Stimulated activated CD8-positive, alpha-beta memory T cell treated with anti-CD3 and anti-CD28 coated beads, Interleukin-4, amount 100 ng/mL, for 1 hour (primary cell): ENCODE measurements at places on chromosomes 3 and 15.

DNA sequence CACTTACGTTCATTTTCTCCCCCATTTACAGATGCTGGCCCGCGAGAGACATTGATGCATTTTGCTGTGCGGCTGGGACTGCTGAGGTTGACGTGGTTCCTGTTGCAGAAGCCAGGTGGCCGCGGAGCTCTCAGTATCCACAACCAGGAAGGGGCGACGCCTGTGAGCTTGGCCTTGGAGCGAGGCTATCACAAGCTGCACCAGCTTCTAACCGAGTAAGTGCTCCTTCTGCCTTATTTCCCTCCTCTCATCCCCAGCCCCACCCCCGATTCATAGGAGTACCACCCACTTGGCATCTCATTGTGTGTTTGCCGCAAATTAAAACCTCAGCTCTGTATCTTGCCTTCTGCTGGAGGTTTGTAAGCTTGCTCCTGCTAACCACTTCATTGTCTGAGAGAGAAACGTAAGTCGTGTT is 163.3 kb downstream of the AKAP13 start:
- DNase-seq = peak; percentile 1

GRCh38 chr3:78645628-78646310 is 1122.0 kb downstream of the ROBO1 start:
- no peak for DNase-seq

GRCh38 chr15:73573037-73573436 is 60.2 kb downstream of the NPTN start:
- DNase-seq = no peak

DNA sequence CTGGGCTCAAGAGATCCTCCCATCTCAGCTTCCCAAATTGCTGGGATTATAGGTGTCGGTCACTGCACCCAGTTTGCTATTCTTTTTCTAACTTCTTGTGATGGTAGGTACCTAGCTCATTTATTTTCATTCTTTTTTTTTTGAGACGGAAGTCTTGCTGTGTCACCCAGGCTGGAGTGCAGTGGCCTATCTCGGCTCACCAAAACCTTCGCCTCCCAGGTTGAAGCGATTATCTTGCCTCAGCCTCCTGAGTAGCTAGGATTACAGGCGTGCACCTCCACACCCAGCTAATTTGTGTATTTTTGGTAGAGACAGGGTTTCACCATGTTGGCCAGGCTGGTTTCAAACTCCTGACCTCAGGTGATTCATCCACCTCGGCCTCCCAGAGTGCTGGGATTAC is 30.1 kb upstream of the RAD51 start:
- DNase-seq = no peak

DNA sequence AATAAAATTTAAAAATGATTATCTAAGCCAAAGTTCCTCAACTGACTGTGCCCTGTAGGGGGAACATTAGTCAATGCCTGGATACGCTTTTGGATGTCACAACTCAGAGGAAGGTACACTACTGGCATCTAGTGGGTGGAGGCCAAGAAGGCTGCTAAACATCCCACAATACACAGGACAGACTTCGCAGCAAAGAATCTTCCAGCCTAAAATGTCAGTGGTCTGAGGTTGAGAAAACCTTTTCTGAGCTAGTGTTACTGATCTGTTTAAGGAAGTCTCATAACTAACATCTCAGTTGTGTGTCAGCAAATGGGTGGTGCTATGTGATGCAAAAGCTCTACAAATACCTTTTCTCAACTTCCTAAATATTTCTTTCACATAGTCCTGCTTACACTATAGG is 20.9 kb upstream of the LDHAL6B start:
- DNase-seq = no peak

DNA sequence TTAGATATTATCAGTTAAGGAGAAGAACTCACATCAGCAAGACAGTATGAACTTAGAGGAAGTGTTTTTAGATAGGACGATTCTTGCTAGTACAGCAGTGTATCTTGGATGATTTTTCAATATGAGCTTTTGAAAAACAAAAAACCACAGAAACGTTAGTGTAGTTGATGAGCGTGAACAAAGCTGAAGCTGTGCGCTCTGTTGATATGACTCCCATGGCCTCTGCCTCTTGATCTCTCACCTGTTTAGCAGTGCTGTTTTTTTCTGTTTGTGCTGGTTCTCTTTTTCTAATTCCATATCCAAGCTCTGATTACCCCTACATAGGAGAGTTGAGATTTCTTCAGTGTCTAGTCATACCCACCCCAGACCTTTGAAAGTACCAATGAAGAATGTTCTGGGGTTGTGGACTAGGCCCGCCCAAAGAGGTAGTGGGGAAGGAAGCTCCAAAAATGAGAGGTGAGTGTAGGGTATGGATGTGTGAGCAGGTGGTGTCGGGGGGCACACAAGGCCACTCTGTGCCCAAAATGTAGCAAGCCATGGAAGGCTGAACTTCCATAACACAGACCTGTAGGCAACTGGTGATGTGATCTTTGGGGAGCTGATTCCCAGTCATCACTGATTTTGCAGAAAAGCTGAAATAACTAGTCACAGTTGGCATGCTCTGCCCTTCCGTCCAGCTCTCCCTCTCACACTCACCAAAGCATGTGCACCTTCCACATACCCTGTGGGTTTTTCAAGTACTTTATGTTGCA is 20.0 kb upstream of the CMTM7 start:
- DNase-seq = no peak

- no peak for DNase-seq
These were observed 574.0 kb downstream of the NTRK3 start for GRCh38 chr15:87682527-87682926.

- DNase-seq = no peak
These were observed 3.6 kb upstream of the EEFSEC start for GRCh38 chr3:128149650-128150049.

GRCh38 chr3:71206305-71207165 is 377.0 kb downstream of the FOXP1 start:
- DNase-seq = no peak

DNA sequence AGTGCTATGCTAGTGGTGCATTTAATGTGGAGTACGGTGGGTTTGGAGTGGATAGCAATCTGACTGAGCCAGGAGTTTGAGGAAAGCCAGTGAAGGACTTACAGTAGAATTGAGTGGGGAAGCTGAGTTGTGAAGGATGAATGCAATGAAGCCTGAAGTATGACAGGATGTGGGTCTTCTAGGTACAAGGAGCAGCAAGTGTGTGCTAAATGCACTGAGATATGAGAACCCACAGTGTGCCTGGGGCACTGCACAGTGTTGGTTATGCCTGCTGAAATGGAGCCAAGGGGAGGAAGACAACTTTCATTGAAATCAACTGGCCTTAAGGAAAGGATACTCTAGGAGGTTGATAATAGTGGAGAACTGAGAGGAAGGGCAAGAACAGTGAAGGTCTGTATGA is 105.5 kb upstream of the MRPL3 start:
- no peak for DNase-seq

DNA sequence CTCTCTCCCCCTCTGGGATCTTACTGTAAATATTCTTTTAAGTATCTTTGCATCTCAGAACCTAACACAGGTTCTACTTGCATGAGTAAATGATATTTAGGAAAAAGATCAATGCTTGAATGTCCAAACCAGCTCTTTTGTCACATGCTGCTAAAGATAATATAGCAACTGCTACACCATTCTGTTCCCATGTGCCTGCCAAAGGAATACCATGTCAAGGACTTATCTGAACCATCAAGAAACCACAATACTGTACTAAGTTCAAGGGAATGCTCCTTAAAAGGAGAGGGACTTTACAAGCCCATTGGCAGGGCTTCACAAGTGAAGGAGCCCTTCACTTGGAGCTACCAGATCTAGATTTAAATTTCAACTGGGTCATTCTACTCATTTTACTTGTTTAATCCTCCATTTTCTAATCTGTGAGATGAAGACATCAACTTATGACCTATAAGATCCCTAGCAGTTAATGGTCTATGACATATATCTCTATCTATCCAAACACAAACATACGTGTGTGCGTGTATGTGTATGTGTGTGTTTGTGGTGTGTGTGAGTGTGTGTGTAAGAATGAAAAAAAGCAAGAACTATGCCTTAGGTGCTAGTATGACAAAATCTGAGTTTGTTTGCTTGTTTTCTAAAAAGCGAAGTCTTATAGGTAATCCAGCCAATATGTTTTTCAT is 13.0 kb upstream of the SEC62 start:
- DNase-seq = no peak

GRCh38 chr3:183178512-183178832 is 15.9 kb upstream of the LAMP3 start:
- DNase-seq = no peak

- no peak for DNase-seq
These were observed 1700.3 kb downstream of the OTOL1 start for GRCh38 chr3:163196815-163197374.

- DNase-seq = no peak
These were observed 64.4 kb upstream of the FLNB start for GRCh38 chr3:57943525-57944495.

DNA sequence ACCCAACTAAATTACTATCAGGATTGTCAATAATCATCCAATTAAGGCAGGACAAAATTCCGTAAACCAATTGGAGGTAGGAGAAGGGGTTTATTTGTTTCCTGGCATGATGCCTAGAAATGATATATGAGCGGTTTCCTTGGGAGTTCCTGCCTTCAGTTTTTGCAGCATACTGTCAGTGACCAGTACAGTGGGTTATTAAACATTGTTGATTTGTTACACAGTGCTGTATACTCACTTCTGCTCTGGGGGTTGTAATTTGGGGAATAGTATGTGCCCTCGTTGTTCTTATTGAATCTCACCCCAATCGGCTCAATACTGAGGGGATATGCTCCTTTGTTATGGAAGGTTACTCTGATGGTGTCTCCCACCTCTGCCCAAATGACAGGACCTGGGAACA is 22.2 kb downstream of the CP start:
- DNase-seq = no peak

- DNase-seq = no peak
These were observed 216.8 kb downstream of the RSL24D1 start for GRCh38 chr15:54979964-54980363.

- DNase-seq = no peak
These were observed 83.6 kb upstream of the TSEN2 start for GRCh38 chr3:12400616-12401194.

GRCh38 chr3:140522653-140523380 is 155.0 kb upstream of the TRIM42 start:
- no peak for DNase-seq

GRCh38 chr3:186653080-186653707 is 12.6 kb upstream of the HRG start:
- DNase-seq = no peak

DNA sequence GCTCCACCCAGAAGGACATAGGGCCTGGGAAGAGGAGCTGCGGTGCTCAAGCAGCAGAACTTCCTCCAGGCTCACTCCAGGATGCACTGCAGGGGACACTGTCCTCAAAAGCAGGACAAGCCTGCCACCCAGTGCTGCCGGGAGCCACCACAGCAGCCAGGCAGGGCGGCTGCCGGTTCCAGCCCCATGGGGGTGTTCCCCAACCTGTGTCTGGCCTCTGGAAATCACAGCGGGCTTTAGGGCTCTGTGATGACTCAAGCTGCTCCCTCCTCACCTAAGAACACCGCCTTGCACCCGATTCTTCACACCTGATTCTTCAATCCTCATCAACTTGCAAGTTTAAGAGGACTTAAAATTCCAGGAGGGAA is 71.9 kb upstream of the SLC6A11 start:
- no peak for DNase-seq

- DNase-seq = no peak
These were observed 13.0 kb downstream of the GPR160 start for GRCh38 chr3:170050753-170051152.

DNA sequence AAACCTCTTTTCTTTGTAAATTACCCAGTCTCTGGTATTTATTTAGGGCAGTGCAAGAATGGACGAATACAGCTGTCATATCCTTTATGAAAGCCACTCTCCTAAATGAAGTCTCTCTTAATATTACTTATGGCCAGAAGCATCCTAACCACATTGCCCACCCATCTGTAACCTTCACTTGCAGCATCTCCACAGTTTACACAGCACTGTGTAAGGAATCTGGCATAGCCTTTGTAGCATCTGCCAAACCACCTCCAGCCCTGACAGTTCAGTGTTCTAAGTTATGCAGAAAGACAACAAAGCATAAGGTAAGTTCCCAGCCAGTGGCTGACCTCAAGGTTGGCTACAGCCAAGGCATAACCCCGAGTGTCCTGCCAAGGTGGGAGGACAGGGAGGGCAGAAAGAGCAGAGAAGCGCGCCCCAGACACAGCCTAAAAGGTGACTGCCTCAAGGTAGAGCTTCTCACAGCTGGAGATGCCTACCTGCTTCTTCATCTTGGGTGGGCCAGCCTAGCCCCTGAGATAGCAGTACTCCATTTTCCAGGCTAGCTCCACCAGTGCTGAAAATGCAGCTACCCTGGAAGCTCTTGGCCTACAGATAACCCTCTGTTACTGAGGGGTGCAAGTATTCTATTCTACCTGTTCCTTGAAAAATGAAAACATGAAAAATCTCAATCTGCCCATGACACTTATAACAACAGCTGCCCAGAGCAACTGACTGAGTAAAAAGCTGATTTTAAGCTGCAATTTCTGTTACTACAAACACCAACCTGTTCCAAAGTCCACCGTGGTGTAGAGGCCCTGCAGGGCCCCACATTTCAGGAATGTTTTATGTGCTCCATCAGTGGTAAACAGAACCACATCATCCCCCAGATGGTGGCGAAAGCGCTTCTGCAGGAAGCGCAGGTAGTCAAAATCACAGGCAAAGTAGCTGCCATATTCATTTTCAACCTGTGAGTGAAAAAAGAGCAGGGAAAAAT is 39.3 kb downstream of the GLB1 start:
- DNase-seq = no peak
